ENCODE measurements at places on chromosomes 5 and 9.

GRCh38 chr9:95115104-95115503 lies 202.4 kb downstream of the FANCC start:
- no peak for DNase-seq

DNA sequence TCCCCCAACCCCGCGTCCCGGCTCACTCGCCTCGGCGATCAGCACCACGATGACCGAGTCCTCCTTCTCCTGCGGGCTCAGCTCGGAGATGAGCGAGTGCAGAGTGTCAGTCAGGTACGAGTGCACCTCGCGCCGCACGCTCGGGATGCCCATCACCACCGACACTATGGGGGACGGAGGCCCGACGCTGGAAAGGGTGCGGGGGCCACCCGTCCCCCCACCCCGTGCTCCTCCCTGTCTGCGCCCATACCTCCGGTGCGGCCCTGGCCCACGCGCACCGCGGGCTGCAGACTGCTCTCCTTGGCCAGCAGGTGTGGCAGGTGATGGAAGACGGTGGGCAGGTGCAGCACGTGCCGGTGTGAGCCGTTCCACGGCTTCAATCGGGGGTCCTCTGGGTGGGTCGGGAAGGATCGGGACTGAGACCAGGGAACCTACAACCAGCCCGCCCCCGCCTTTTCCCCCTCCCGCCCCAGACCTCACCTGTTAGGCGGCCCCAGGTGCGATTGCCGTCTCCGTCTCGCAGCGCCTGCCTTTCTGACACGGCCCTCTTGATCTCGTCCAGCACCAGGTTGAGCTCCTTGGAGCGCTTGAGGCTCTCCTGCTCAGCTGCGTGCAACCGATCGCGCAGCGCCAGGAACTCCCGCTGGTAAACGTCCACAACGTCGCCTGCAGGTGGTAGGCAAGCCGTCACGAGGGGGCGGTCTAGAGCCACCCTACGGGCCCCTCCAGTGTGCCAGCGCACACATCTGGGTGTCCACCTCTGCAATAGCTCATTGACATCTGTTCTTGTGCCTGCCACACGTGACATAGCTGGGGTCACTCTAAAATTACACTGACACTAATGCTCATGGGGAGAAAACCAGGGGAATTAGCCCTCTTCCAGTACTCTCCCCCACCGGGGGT lies 5.1 kb downstream of the MGAT4B start:
- DNase-seq: peak; percentile 85

- no peak for DNase-seq
Observed at GRCh38 chr5:3153226-3153858, 401.9 kb upstream of the IRX2 start.

- no peak for DNase-seq
Observed at GRCh38 chr5:106092455-106092854, 1578.3 kb downstream of the EFNA5 start.

DNA sequence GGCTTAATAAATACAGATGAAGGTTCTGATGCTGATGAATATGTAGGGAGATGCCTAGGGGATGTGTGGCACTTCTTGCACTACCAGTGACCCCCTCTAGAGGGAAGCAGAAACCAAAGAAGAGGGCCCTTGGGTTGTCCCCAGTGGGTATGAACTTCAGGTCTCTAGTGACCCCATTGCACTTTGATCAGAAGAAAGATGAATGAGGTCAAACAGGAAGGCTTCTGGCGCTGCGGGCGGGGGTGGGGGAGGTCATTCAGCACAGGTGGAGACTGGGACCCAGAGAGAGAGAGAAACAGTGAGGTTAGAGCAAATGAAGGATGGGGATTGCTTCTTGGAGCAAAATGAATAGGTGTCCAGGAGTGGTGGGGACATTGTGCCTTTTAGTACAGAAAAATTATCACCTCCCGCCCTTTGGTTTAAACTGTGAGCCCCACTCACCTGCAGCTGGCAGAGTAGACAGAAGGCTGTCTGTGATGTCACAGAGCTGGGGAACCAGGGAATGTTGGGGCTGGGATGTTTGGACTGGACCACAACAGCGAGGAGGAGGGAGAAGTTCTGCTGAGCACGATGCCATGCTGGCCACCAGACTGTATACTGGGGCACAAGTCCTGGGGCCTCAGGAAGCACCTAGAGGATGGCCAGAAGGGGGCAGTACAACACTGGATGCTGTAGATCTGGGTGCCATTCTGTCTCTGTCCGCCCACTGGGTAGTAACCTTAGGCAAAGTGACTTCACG lies at the start of gene TEX48:
Gene TEX48 (minus strand): TSS at position 599 of the 739 bp plus-strand sequence. CDS start 10,469 bp downstream, outside the sequence.
- DNase-seq: peak; percentile 96

DNA sequence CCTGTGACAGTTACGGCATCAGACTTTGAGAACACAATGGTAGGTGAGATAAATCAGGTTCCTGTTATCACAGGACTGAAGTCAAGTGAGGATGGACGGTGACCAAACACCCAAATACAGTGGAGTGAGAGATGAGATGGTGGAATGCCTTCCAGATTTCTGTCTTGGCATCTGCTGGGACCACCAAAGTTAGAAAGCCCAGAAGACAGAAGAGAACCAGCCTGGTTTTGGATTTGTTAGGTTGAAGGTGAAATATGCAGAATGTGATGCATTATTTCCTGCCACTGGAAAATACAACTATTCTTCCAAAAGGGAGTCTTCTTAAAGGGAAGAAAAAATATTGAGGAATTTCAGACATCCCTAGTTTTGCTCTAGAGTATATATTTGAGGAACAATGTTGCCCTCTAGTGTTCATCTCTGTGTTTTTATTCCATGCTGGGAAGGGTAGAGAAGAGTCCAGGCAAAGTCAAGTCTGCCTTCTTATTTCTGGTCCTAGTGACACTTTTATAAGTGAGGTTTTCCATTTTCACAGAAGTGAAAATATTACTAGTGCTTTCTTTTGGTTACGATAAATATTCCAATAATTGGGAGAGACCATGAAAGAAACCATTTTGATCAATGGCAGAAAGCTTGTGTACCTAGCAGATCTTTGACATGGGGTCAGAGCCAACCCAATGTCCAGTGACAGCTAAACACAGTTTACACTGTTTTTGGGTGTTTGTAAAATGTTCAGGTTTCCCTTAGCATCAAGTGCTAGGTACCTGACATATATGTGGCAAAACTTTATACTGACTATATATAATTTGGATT lies 142.3 kb upstream of the ANKH start:
- peak; percentile 47 for DNase-seq

GRCh38 chr9:20606652-20607051 lies 15.6 kb downstream of the MLLT3 start:
- no peak for DNase-seq

DNA sequence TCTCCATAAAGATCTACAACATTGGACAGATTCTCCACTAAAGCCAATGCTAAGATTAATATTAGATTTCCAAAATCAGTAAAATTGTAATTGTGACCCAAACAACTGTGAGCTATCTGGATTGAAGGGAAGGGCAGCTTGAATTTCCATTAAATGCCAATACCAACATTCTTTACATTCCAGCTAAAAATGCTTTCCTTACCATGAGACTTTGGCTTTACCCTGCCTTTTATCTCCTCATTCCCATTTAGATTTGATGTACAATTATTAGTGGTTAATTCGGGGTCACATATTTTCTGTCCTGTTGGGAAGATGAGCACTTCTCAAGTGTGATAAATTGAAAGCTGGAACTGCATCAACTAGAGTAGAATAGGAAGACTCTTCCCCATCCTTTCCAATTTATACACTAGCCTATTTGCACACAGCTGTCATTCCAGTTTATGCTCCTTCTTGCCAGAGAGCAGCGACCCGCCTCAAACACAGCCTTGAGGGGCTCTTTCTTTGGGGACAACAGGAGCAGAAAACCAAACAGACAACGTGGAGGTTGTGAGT lies 33.1 kb upstream of the MYOT start:
- no peak for DNase-seq

DNA sequence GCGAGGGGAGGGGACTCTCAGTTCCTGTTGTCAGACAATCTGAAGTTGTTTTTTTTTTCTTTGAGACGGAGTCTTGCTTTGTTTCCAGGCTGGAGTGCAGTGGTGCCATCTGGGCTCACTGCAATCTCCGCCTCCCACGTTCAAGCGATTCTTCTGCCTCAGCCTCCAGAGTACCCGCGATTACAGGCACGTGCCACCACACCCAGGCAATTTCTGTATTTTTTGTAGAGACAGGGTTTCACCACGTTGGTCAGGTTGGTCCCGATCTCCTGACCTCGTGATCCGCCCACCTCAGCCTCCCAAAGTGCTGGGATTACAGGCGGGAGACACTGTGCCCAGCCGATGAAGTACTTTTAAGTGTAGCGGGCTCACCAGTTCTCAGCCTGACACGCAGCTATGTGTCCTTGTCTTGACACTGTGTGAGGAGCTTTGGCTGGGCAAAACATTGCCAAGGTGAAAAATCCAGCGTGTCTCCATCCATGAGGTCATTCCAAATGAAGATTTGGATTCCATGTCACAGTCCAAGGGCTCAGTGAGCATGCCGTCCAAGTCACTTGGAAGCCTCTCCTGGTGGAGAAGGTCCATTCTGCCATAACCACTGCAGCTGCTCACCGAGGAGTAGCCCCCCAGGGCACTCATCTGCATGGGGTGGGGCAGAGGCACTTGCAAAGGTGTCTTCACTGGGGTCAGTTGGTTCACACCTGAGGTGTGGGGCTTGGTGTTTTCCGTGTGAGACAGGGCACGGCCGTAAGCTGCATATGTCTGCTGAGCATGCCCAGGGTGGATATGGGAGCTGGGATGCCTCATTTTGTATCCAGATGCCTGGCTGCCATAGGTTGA lies 32.0 kb downstream of the OR2V1 start:
- no peak for DNase-seq

DNA sequence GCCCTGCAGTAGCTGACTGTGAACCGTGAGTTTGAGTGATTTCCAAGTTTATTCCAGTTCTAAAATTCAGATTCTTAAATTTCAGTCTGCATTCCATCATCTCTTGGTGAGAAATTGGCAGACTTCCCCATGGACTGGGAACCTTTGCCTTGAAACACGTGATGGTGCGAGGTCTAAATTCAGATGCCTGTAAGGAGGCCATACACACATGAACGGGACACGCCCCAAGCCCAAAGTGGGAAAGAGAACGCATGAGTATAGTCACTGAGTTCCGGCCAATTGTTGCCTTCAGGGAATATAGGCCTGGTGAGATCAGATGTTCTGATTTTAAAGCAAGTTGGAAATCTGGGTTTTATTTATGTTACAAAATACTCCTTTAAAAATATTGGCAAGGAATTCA lies 1084.4 kb upstream of the WWC1 start:
- no peak for DNase-seq

GRCh38 chr5:91301106-91301846 lies 81.8 kb downstream of the ARRDC3 start:
- DNase-seq: peak; percentile 93

GRCh38 chr5:111259636-111260035 lies 35.5 kb downstream of the CAMK4 start:
- no peak for DNase-seq

Measured in inflammatory macrophage treated with lipopolysaccharide for 1 hour (primary cell).